ENCODE measurements at places on chromosomes 16 and 17.

DNA sequence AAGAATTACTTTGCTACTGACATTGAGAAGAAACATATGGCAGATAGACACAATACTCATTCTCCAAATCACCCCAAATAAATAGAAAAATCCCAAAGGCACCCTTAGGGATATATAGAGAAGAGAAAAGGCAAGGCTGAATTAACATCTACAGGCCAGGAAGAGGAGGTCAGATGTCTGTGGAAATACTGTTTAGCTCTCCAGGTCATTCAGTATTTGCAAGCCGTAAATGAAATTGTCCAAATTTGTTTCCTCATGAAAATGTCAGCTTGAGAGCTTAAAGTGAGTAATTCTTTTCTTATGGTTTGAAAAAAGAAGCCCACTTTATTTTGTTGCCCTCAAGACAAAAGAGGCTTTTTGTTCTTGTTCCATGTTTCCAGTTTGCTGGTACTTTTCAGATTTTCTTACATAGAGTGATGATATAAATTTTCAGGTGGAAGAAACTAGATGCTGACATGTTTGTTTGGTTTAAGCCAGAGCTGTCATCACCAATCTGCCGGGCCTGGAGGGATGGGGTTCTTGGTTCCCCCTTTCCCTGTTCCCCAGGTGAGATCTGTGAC lies 189.0 kb downstream of the MAP2K4 start:
- DNase-seq = no peak

DNA sequence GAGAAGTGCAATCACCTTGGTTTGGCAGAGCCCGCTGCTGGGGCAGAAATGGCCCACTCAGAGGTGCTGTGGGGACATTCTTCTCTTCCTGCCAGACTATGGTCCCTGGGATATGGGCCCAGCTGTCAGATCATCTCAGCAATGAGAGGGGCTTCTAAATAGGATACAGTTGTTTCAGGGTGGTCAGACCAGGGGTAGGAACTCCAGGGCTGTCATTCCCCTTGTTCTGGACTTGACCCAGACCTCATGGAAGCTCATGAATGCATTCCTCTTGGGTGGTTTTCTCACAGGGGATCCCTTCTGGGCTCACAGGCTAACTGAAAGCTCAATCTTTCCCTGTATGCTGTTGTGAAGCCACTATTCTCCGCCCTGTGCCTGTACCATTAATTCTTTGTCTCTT lies 347.2 kb downstream of the SLC39A11 start:
- no peak for DNase-seq

DNA sequence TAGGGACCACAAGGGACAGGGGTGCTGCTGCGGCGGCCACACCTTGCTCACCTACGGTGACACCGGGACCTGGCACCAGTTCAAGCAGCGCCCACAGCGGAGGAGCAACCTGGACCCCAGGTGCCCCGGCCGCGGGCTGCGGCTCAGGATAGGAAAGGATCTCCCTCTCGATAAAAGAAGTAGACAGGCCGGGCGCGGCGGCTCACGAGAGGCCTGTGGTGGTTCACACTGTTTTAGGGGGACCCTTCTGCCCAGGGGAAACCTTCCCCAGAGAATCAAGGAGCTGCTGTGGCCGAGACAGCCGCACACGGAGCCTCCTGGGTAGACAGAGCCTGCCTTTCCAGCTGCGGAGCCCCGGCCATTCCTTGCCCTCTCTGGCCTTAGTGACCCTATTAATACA lies 17.9 kb upstream of the ATP2A3 start:
- no peak for DNase-seq

- no peak for DNase-seq
These were observed 23.7 kb downstream of the TSPOAP1 start for GRCh38 chr17:58304750-58305486.

- no peak for DNase-seq
These were observed 29.7 kb downstream of the CHCT1 start for GRCh38 chr17:60451965-60452364.

DNA sequence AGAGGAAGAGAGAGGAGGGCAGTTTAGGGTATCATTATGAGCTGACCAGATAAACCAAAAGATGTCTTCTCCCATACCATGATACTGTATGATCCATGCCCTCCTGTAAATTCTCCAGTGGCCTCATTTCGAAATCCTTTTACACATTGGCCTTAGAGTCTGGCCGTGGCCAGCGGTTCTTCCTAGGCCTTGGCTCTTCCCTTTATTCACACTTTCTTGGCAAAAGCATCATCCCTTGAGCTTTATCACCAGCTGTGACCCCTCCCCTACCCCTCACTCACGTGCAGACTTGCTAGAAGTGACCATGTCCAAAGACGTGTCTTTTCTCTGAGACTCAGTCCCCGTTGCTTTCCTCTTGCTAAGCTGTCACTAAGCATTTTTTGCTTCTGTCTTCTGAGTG lies 22.8 kb downstream of the KATNIP start:
- no peak for DNase-seq
